ENCODE measurements at places on chromosomes 11 and 22.

GRCh38 chr11:72614381-72614780 lies 59.8 kb downstream of the PDE2A start:
- H3K4me1 ChIP-seq, result peaks cover 22% of the 10 kb centered on the region
- H3K4me3 ChIP-seq, result no peak overlapping the region
- no peaks in the 10 kb centered on the region for H3K36me3 ChIP-seq
- H3K27me3 ChIP-seq, result peaks cover 12% of the 10 kb centered on the region
- no peak overlapping the region for H3K27ac ChIP-seq

DNA sequence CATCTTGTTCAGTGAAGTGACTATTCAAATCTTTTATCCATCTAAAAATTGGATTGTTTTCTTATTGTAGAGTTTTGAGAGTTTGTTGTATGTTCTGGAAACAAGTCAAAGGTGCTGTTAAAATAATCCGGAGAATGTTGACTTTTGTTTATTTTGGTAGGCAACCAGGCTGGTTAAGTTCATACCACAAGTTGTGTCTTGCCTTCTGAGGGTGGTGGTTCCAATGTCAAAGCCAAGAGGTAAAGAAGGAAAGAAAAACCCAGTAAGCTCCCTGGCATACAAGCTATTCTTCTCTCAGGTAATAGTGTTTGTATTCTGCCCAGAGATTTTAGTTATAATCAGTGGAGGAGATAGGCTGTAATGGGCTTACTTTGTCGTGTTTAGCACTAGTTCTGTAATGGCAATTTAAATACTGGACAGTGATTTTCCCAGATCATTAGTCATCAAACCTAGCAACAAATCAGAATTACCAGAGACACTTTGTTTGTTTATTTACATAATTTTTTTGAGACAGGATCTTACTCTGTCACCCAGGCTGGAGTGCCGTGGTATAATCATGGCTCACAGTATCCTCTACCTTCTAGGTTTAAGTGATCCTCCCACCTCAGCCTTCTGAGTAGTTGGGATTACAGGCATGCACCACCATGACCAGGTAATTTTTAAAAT lies 15.1 kb upstream of the CSRP3 start:
- no peak overlapping the region for H3K27ac ChIP-seq
- no peaks in the 10 kb centered on the region for H3K36me3 ChIP-seq
- H3K4me3 ChIP-seq, result no peak overlapping the region
- peaks cover 19% of the 10 kb centered on the region for H3K27me3 ChIP-seq
- DNase-seq, result no peak

DNA sequence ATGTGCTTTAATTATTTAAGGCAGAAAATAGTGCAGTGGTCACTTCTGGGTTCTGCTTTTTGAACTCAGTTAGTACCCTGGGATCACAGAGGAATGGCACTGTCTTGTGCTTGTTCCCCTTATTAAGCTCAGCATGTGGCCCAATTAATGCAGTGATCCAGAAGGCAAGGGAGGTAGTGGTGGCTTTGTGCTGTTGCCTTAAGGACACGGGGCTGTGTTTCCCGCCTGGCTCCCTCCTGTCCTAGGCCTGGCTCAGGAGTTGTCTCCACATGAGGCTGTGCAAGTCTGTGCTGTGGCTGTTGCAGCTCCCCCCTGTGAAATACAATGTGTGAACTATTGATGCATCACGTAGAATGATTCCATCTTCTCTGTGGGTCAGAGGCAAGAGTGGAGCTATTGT lies 49.2 kb upstream of the CABP7 start:
- H3K4me1 ChIP-seq, result no peaks in the 10 kb centered on the region
- H3K27me3 ChIP-seq, result no peaks in the 10 kb centered on the region
- no peak for DNase-seq
- no peak overlapping the region for H3K4me3 ChIP-seq
- H3K27ac ChIP-seq, result no peak overlapping the region
- peaks cover 30% of the 10 kb centered on the region for H3K36me3 ChIP-seq

- peak; percentile 67 for DNase-seq
- H3K27me3 ChIP-seq, result no peaks in the 10 kb centered on the region
- H3K36me3 ChIP-seq, result peaks cover 2% of the 10 kb centered on the region
- H3K4me1 ChIP-seq, result peaks cover 77% of the 10 kb centered on the region
Measured at GRCh38 chr11:117818041-117818873, 6.3 kb downstream of the FXYD2 start.

GRCh38 chr11:8237453-8237852 lies 26.2 kb downstream of the LMO1 start:
- no peak overlapping the region for H3K4me3 ChIP-seq
- H3K4me1 ChIP-seq, result no peaks in the 10 kb centered on the region
- H3K27me3 ChIP-seq, result peaks cover 2% of the 10 kb centered on the region
- no peak for DNase-seq
- no peak overlapping the region for H3K27ac ChIP-seq

- no peaks in the 10 kb centered on the region for H3K4me1 ChIP-seq
- H3K36me3 ChIP-seq, result no peaks in the 10 kb centered on the region
- H3K27ac ChIP-seq, result peak within 1 kb of the TSS; percentile 21
- no peak for DNase-seq
Measured at GRCh38 chr11:57390535-57390934, at the start of gene PRG2. Gene PRG2, minus strand, starts transcription at chr11:57390650. Its CDS starts 706 bp downstream, at chr11:57389944.
